ENCODE measurements at places on chromosomes 11 and 22. TPM values are rescaled to one million over a fixed set of nuclear protein-coding genes. Genes with fewer than 3 reads are reported as not detected.

GRCh38 chr11:66970371-66970806 lies 4.7 kb upstream of the C11orf86 start:
- H3K27me3 ChIP-seq, result no peaks in the 10 kb centered on the region
- H3K27ac ChIP-seq, result peak overlapping the region; percentile 80
- H3K4me3 ChIP-seq, result no peak overlapping the region
- DNase-seq, result no peak
- H3K36me3 ChIP-seq, result no peaks in the 10 kb centered on the region

GRCh38 chr22:36343720-36344105 lies 44.1 kb downstream of the MYH9 start:
- no peak overlapping the region for H3K4me3 ChIP-seq
- H3K36me3 ChIP-seq, result peaks cover 68% of the 10 kb centered on the region
- H3K27me3 ChIP-seq, result no peaks in the 10 kb centered on the region

DNA sequence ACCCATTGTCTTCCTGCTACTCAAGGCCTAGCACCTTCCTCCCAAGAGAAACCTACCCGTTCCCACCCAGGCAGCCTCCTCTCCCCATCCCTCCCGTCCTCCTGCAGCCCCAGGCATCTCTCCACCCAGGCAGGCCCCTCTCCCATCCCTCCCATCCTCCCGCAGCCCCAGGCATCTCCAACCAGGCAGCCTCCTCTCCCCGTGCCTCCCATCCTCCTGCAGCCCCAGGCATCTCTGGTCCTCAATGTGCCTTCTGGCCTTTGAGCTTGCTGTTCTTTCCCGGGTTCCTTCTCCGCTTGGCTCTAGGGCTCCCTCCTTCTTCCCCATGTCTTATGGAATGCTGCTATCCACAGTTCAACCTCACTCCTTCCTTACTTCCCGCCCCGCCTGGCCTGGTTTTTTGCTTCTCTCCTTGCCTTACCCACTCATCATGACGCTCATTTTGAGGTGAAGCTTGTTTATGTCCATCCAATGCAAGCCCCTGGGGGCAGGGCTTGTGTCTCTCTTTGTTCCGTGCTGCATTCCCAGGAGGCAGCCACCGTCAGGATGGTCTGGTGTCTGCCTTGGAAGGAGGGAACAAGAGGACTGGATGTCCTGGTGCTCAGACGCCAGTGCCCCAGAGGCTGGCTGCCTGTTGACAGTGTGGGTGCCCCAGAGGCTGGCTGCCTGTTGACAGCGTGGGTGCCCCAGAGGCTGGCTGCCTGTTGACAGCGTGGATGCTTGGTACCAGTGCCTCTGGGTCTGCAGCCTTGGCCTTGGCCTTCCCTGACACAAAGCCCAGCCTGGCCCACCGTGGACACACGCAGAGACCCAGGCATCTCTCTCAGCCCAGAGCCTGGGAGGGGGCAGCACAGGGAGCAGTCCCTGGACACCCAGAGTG lies 815.7 kb downstream of the BRD1 start:
- H3K4me3 ChIP-seq, result no peak overlapping the region
- DNase-seq, result peak; percentile 18
- no peak overlapping the region for H3K27ac ChIP-seq
- H3K27me3 ChIP-seq, result no peaks in the 10 kb centered on the region

- H3K36me3 ChIP-seq, result no peaks in the 10 kb centered on the region
- peak overlapping the region; percentile 99 for H3K27ac ChIP-seq
- no peak overlapping the region for H3K4me3 ChIP-seq
- no peaks in the 10 kb centered on the region for H3K27me3 ChIP-seq
- peaks cover 15% of the 10 kb centered on the region for H3K4me1 ChIP-seq
These were observed 1.6 kb upstream of the SWAP70 start for GRCh38 chr11:9662273-9662672.

DNA sequence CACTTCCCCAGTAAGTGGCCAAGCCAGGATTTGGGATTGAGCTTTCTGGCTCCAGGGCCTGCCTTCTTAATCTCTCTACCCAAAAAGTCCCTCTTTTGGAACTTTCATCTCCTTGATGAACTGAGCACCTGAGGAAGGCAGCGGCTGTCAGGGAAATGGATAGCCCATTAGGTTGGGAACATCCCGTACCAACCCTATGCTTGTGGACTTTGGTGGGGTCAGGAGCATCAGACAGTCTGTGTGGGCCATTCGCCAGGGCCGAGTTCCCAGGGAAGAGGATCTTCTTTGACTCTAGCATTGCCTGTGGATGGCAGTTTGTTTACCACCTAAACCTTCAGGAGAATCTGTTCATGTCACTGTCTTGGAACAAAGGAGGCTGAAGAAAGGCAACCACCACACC lies 30.2 kb downstream of the ARHGEF17 start:
- DNase-seq, result no peak
- no peak overlapping the region for H3K4me3 ChIP-seq
- no peaks in the 10 kb centered on the region for H3K27me3 ChIP-seq
- H3K4me1 ChIP-seq, result peaks cover 41% of the 10 kb centered on the region
- no peaks in the 10 kb centered on the region for H3K36me3 ChIP-seq

GRCh38 chr11:69854713-69855112 lies 35.5 kb upstream of the FGF3 start:
- H3K27me3 ChIP-seq, result no peaks in the 10 kb centered on the region
- H3K27ac ChIP-seq, result no peak overlapping the region
- no peaks in the 10 kb centered on the region for H3K36me3 ChIP-seq
- H3K4me3 ChIP-seq, result no peak overlapping the region
- H3K4me1 ChIP-seq, result no peaks in the 10 kb centered on the region
- no peak for DNase-seq

GRCh38 chr11:85955531-85955930 lies 100.3 kb downstream of the CCDC83 start:
- no peaks in the 10 kb centered on the region for H3K27me3 ChIP-seq
- H3K4me3 ChIP-seq, result no peak overlapping the region
- no peak for DNase-seq
- H3K27ac ChIP-seq, result no peak overlapping the region
- H3K4me1 ChIP-seq, result no peaks in the 10 kb centered on the region

Gene EXPH5
- 32.0 TPM for total RNA-seq

DNA sequence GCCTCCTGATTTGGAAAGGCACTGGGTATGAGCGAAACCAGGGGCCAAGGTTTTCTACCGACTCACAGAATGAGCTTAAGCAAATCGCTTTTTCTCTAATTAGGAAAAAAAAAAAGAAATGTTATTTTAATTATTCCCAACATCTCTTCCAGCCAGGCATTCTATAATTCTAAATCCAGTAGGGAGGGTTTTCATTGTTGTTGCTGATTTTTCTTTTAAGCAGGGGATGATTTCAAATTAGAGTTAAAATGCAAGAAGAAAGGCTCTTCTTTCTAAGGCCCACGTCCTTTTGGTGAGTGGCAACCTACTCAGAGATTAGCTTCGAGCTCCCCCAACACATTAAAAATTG lies 8.9 kb downstream of the MYH9 start:
- peaks cover 11% of the 10 kb centered on the region for H3K36me3 ChIP-seq
- H3K4me3 ChIP-seq, result no peak overlapping the region
- H3K27me3 ChIP-seq, result no peaks in the 10 kb centered on the region
- peak overlapping the region; percentile 88 for H3K27ac ChIP-seq
- peaks cover 100% of the 10 kb centered on the region for H3K4me1 ChIP-seq

GRCh38 chr22:19478045-19478900 lies 720 bp downstream of the UFD1 start:
- peaks cover 18% of the 10 kb centered on the region for H3K4me1 ChIP-seq
- H3K27ac ChIP-seq, result peak overlapping the region; percentile 98
- peak overlapping the region; percentile 81 for H3K4me3 ChIP-seq
- DNase-seq, result no peak
- H3K27me3 ChIP-seq, result no peaks in the 10 kb centered on the region

- H3K27me3 ChIP-seq, result no peaks in the 10 kb centered on the region
- no peaks in the 10 kb centered on the region for H3K4me1 ChIP-seq
- no peak overlapping the region for H3K27ac ChIP-seq
- no peak overlapping the region for H3K4me3 ChIP-seq
These were observed 109.7 kb upstream of the CLPB start for GRCh38 chr11:72543849-72544542.

- peak within 1 kb of the TSS; percentile 97 for H3K27ac ChIP-seq
- no peaks in the 10 kb centered on the region for H3K27me3 ChIP-seq
- DNase-seq, result peak; percentile 96
- H3K36me3 ChIP-seq, result no peaks in the 10 kb centered on the region
- H3K4me3 ChIP-seq, result peak within 1 kb of the TSS; percentile 59
These were observed at the start of gene FAM111A for GRCh38 chr11:59142530-59143507. Gene FAM111A (plus strand): TSS chr11:59142856. CDS start chr11:59148873, 6,017 bp downstream.

DNA sequence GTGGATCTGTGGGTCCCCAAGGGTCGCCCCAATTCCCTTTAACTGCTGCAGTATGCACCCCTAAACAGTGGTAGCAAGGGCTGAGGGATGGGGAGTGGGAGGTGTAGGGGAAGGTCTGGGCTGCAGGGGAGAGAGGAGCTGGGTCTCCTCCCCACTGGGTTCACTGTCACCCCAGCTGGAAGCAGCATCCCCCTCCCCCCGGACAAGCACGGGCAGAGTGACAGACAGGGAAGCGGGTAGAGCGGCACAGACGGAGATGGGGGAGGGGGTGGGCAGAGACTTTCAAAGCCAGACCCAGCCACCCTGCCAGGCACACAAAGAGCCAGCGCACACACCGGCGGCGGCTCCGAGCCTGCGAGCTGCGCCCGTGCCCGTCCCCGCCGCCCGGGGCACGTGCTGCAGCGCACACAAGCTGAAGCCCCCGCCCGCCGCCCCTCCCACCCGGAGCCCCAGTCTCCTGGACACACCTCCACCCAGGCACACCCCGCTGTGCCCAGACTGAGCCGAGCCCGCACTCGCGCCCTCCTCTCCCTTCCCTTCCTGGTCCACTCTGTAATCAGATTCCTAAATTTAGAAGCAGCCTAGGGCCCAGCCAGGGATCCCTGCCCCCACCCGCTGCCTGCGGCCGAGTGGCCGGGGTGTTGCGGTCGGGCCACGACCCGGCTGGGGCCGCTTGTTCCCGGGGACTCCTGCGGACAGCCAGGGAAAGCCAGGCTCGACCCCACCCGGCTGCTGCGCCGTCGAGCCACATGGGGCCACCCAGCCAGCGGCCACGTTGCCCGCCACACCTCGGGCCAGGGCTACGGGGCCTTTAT lies 935 bp upstream of the RCOR2 start:
- H3K27ac ChIP-seq, result peak overlapping the region; percentile 68
- no peak overlapping the region for H3K4me3 ChIP-seq
- H3K36me3 ChIP-seq, result no peaks in the 10 kb centered on the region
- H3K27me3 ChIP-seq, result no peaks in the 10 kb centered on the region
- peaks cover 44% of the 10 kb centered on the region for H3K4me1 ChIP-seq

- no peak overlapping the region for H3K4me3 ChIP-seq
- H3K4me1 ChIP-seq, result no peaks in the 10 kb centered on the region
- no peaks in the 10 kb centered on the region for H3K36me3 ChIP-seq
- DNase-seq, result peak; percentile 24
These were observed 44.5 kb downstream of the ZNF280B start for GRCh38 chr22:22463855-22464540.

DNA sequence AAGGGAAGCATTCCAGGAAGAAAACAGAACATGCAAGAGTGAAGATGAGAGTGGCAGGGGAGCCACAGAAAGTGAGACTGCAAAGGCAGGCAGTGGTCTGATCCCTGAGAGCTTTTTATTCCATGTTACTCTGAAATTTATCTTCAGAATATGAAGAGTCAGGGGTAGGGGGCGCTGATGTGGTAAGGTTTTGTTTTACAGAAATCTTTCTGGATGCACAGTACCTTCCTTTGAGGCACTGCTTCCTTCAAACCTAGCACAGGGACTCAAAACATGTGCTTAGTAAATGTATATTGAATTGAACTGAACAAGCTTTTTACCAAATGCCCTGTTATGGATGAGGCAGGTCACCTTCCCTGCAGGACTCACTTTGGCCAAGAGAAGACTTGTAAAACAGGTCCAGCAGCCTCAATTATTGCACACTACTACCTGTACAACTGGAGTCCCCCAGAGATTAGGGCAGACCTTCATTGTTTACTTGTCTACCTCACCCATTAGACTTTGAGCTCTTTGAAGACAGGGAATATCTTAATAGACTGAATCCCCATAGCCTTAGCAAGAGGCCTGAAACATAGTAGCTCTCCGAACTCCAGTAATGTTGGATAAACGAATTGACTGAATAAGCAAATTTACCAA lies 2.2 kb downstream of the PAK1 start:
- no peak overlapping the region for H3K4me3 ChIP-seq
- no peak overlapping the region for H3K27ac ChIP-seq
- H3K4me1 ChIP-seq, result peaks cover 23% of the 10 kb centered on the region
- no peaks in the 10 kb centered on the region for H3K27me3 ChIP-seq
- DNase-seq, result peak; percentile 48

DNA sequence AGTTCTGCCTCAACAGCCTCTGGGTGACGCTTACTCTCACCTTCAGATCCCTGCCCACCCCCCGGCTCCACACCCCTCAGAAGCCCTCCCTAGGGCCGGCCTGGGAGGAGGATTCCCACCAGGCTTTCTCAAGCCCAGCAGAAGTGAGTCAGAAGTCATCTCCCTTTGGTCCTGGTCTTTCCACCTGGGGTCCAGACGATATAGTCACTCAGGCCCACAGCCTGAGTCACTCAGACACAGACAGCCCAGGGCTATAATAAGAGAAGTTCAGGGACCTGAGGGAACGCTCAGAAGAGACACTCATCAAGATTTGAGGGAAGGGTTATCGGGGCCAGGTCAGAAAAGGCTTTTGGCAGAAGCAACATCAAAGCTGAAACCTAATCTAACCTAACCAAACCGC lies 127.1 kb downstream of the SPATA19 start:
- no peak overlapping the region for H3K27ac ChIP-seq
- H3K4me1 ChIP-seq, result no peaks in the 10 kb centered on the region
- peak; percentile 29 for DNase-seq
- H3K36me3 ChIP-seq, result no peaks in the 10 kb centered on the region
- no peaks in the 10 kb centered on the region for H3K27me3 ChIP-seq
- no peak overlapping the region for H3K4me3 ChIP-seq

Gene ST14
- 105 TPM for total RNA-seq

DNA sequence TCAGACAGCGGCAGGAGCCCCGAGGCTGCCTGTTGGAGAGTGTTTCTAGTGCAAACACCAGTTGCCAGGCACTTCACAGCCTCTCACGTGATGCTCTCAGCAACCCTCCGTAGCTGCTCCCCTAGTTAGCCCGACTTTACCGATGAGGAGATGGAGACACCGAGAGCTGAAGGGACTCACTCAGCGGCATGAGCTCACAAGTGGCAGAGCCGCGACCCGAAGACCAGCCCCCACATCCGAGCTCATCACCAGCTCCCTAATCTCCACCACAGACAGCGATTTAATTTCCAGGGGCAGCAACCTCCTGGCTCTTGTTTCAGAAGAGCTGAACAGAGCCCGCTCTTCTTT lies 28.7 kb upstream of the RTL6 start:
- no peak overlapping the region for H3K27ac ChIP-seq
- no peaks in the 10 kb centered on the region for H3K36me3 ChIP-seq
- no peak for DNase-seq

DNA sequence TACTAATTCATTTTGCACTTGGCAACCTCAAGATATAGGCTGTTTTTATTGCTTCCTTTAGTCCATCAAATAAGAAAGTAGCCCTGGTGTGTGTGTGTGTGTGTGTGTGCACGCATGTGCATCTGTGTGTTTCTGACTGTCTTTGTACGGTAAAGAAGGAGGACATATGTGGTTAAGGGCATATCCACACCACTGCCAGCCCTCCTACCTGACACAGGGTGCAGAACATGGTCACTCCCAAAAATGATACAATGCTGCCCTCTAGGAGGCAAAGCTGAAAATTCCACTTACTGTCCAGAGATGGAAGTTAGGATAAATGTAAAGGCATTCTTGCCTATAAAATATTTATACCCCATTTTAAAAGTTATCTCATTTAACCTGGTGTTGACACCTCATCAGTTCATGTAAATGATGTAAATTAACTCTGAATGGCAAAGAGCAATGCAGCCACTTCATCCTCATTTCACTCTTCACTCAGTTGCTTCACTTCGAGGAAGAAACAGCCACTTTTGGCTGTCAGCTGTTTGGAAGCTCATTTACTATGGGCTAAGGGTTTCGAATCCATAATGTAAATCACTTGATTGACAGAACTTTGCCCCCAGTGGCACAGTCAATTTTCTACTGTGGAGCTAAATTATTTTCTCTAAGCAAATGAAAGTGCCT lies 83.1 kb upstream of the MTNR1B start:
- no peak overlapping the region for H3K4me3 ChIP-seq
- no peak overlapping the region for H3K27ac ChIP-seq
- H3K36me3 ChIP-seq, result no peaks in the 10 kb centered on the region
- no peaks in the 10 kb centered on the region for H3K4me1 ChIP-seq

Measured in upper lobe of left lung (tissue), 6 donors.